T-helper 9 cell (primary cell): ENCODE measurements at places on chromosomes 5 and 9.

DNA sequence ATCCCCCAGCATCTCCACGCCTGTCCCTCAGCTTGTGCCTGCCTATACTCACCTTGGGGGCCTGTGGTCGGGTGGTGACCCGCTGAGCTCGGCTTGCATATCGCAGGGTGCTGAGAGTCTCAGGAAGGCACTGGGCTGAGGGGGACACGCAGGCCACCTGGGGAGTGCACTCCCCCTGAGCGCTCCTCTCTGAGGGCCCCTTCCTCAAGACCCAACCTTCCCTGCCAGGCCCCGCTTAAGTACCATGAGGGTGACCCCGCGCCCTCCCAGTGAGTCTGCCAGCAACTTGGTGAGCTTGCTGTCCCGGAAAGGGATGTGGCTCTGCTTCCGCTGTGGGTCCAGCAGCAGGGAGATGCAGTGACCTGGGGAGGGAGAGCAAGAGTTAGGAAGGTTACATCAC lies 4.1 kb downstream of the KIF12 start:
- no peak for DNase-seq

DNA sequence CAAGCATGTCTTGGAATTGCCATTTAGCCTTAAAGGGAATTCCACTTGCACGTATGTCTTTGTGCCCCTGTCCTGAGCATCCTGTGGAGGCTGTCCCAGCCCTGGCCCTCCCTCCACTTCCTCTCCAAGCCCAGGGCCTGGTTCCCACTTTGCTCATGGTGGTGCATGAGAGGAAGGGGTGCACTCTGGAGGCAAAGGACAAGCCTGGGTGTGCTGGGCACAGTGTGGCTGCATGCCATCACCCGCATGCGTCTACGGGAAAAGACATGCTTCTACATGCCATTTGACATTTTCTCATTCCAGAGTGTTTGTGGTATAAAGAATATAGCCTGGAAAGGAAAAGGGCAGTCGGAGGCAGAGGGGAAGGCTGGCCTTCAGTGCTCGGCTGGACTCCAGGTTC lies 7.2 kb upstream of the IRX2 start:
- DNase-seq: no peak

DNA sequence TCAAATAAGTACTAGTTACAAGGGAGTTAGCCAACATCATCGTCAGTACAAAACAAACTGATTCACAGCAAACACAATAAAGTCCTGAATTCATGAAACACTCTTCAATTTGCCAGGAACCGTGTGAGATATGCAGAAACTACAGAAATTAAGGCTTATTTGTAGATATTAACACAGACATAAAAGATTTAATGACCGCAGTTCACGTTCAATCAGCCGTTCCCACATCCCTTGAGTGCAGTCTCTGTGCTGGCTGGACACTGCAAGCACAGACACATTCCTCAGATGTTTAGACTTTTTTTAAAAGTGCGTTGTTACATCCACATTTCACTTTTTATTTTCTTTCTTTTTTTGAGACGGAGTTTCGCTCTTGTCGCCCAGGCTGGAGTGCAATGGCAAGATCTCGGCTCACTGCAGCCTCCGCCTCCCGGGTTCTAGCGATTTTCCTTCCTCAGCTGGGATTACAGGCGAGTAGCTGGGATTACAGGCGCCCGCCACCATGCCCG lies 566 bp upstream of the CEP78 start:
- DNase-seq: no peak

DNA sequence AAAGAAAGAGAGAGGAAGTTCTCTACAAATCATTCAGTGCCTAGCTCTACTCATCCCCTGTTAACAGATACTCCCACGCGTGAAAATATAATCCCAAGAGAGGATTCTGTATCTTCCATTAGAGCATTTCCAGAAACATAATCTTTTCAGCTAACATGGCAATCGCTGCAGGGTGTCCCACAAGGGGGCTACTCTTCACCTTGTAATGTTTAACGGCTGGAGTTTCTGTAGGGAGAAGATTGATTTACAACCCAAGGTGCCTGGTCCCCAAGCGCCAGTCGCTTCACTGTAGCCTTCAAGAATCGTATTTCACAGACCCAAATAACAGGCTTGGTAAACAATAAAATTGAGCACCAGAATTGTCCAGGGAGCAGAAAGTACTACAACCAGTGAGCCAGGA lies 318.7 kb downstream of the TLE1 start:
- DNase-seq: no peak

GRCh38 chr5:142934051-142934762 lies 164.0 kb downstream of the ARHGAP26 start:
- DNase-seq: no peak

GRCh38 chr9:114392749-114393112 lies 4.9 kb upstream of the AKNA start:
- DNase-seq: no peak

DNA sequence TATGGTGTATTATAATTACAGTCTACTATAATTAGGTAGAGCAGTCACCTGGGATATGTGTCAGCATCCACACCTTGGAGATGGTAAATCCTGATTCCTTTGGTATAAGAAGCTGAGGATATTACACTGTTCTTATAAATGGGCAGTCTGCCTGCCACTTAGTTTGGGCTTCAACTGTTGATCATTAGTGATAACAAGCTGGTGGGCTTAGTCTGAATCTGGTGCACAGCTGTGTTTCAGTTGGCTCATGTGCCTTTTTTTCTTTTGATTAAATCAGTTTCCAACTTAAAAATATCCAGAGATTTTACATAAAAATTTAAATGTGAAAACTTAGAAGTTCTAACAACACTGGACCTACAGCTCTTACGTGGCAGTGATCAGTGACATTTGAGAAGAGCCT lies 21.2 kb downstream of the LVRN start:
- DNase-seq: no peak

DNA sequence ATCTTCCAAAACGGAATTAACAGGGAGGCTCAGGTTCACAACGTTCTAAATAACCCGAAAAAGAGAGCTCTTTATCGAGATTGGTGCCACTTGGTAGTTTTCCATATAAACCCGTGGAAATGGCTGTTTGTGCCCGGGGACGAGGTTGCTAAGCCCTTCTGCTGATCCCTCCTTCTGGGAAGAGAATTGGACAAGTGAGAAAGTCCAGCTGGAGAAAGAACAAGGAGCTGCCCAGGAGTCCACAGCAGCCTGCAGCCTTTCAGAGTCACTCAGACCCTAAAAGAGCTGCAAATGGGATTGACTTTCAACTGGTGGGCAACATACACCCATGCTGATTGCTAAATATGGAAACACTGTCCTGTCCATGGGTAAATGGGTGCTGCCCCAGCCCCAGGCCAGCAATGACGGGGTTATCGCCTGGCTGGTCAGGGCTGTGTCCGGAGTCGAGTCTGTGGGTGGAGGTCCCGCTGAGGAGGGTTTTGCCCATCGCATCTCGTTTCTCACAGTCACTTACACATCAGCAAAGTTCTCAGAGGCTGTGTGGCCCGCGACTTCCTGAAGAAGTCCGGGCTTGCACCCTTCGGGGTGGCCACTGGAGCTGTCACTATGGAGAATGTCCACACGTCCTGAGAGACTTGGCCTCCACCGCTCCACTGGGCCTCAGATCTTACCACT lies 40.7 kb upstream of the HSD17B3 start:
- DNase-seq: no peak

DNA sequence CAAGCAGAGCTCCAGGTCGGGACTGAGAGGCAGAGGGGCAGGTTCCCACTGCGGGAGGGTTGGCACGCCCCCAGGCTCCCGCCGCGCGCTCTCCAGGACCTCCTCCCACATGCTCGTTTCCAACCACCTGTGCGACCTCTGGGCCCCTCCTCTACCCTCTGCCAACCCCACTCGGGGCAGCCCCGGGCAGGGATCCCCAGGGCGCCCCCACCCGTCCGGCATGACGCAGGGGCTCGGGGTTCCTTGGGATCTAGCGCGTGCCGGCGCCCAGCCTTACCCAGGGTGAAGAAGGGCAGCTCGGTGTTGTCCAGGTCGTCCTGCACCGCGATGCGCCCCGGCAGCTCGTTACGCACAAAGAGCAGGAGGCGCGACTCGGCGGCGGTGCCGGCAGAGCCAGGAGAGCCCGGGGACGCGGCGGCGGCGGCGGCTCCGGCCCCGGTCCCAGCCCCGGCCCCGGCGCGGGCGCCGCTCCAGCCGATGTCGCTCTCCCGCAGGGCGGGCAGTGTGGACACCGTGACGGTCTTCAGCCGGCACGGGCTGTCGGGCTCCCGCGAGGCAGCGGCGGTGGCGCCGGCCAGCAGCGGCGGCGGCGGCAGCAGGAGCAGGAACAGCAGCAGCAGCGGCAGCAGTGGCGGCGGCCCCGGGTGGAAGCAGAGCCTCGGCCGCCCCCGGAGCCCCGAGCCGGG lies 494 bp downstream of the ASTN2 start:
- no peak for DNase-seq

- no peak for DNase-seq
Observed at GRCh38 chr5:31273631-31274378, 80.3 kb downstream of the CDH6 start.

- no peak for DNase-seq
Observed at GRCh38 chr5:82676661-82677060, 398.5 kb upstream of the RPS23 start.

DNA sequence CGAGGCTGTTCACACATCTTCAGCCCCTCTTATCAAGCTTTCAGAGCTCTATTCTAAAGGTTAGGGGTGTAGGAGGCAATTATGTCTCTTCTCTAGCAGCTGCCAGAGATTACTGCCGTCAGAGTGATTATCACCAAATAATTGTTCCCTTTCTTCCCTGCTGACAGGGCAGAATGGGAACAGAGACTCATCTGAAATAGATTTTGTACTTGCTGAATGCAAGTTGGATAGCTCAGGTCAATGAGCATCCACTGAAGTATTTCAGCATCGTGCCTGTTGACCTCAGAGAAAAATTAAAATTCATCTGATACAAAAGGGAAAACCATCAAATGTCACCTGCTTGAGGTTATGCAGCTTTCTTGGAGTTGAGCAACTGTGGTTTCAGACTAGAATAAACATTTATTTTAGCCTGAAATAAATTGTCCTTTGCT lies 213.7 kb upstream of the MAP3K1 start:
- no peak for DNase-seq

DNA sequence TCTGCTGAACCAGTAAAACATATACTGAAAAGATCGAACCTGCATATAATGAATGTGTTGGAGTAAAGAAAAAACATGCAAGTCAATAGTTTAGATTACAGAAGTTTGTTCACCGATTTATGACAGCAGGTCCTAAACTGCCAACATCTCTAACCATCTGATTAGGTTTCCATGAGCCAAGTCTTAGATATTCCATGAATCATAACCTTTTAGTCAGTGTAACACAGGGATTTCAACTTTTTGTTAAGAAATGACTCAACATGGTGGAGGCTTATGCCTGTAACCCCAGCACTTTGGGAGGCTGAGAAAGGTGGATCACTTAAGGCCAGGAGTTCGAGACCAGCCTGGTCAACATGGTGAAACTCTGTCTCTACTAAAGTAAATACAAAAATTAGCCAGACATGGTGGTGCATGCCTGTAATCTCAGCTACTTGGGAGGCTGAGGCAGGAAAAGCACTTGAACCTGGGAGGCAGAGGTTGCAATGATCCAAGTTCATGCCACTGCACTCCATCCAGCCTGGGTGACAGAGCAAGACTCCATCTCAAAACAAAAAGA lies 38.7 kb downstream of the APC start:
- DNase-seq: no peak

DNA sequence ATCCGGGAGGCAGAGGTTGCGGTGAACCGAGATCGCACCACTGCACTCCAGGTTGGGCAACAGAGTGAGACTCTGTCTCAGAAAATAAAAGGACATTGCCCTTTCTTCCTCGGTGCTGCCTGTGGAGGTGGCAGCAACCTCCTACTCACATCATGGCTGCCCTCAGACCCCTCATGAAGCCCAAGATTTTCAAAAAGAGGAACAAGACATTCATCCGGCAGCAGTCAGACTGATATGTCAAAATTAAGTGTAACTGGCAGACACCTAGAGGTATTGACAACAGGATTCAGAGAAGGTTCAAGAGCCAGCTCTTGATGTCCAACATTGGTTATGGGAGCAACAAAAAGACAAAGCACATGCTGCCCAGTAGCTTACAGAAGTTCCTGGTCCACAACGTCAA lies 12.6 kb upstream of the PAX5 start:
- no peak for DNase-seq

- DNase-seq: no peak
Observed at GRCh38 chr5:37807015-37807414, 32.8 kb downstream of the GDNF start.

DNA sequence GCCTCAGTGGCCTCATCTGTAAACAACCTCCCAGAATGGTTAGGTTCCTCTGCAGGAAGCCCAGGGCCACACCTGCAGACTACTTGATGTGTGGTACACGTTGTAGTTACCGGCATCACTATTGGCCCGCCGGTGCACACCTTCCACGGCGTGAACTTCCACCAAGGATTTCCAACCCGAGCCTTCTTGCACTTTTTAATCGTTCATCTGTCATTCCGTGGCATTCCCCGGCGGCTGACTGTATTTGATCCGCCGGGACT lies 5.3 kb upstream of the TRIM41 start:
- peak; percentile 29 for DNase-seq

DNA sequence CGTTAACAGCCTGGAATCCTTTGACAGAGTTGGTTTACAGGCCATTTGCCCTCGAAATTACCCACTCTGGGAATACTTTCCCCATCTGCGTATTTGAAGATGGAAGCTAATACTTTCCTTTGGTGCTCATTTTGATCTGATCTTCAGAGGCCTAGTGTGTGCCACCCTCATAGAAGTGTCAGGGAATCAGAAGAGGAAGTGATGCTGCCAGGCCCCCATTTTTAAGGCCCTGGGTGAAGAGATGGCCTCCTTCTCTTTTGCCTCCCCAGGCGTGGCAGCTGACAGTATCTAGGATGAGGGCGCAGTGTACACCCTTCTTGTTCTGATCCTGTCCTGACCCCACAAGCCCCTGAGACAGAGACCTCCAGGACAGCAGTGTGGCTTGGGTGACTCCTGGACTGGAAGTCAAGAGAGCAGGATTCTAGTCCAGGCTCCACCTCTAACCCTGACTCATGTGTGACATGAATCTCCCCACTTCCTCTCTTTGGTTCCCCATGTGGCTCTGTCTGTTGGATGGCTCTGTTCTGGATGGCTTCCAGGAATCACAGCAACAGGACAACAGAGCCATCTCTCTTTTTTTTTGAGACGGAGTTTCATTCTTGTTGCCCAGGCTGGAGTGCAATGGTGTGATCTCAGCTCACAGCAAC lies 27.8 kb downstream of the CSF1R start:
- DNase-seq: no peak

DNA sequence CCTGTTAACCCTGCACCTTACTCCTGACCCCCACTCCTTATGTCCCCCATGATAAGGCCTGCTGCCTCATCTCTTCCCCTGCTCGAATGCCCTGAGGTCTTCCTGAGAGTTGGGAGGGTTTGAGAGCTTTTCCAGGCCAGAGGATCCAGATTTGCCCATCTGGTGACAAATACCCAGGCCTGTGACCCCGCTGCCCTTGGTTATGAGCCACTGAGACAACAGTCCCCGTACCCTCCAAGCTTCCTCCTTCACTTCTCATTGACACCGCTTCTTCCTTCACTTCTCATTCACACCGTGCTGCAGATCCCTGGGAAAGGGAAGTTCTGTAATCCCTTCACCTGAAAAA lies 593 bp downstream of the GM2A start:
- no peak for DNase-seq

DNA sequence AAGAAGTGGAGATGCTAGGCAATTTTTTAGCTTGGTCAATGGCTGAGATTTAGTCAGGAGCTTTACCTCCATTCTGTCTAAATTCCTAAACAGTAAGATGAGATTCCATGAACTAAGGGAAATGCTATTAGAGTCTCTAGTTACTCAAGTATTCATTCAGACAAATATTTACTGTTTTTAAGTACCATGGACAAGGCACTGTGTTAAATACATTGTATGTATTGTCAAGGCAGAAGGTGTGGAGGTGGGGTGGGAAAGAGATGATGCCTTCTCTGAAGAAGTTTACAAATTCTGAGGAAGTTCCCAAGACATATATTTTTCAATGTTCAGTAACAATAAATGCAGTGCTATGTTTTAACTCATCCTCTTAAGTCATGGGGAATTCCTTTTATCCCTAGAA lies 459.9 kb upstream of the NMUR2 start:
- DNase-seq: no peak
